ENCODE measurements at places on chromosomes 16 and 17.

- DNase-seq: no peak
These were observed 718.1 kb upstream of the EEF2KMT start for GRCh38 chr16:5815570-5816237.

DNA sequence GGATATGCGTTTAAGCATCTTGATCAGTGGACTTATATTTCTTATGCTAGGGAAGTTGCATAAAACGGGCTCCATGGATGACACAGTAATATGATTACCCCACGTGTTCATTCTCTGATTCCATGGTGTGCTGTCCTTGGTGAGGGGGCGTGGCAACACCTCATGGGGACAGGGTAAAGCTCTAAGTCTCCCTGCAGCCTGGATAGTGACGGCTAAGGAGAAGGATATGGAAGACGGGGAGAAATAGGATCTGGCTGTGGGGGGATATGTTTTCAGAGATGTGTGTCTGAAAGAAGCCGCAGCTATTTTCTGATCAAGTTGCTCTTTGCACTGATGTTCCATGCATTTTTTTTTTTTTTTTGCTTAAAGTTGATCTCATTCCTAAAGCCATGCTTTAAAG, 84.3 kb downstream of the MARCHF10 start:
- no peak for DNase-seq

DNA sequence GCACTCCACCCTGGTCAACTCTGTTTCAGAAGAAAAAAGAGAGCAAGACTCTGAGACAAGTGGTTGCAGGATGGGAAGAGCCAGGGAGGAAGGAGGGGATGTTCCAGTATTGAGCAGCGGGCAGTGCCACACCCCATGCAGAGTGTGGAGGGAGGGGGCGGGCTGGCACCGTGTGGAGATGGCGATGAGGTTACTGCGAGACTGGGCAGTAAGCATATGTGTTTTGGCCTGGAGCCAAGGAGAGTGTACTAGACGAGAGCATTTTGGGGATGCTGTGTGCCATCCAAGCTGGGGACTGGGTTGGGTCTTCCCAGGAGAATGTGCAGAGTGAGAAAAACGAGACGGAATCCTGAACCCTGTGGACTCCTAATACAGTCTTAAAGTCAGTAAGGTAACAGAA, 3.4 kb downstream of the TBC1D24 start:
- no peak for DNase-seq

- no peak for DNase-seq
These were observed 36.9 kb downstream of the XYLT1 start for GRCh38 chr16:17433577-17434451.

DNA sequence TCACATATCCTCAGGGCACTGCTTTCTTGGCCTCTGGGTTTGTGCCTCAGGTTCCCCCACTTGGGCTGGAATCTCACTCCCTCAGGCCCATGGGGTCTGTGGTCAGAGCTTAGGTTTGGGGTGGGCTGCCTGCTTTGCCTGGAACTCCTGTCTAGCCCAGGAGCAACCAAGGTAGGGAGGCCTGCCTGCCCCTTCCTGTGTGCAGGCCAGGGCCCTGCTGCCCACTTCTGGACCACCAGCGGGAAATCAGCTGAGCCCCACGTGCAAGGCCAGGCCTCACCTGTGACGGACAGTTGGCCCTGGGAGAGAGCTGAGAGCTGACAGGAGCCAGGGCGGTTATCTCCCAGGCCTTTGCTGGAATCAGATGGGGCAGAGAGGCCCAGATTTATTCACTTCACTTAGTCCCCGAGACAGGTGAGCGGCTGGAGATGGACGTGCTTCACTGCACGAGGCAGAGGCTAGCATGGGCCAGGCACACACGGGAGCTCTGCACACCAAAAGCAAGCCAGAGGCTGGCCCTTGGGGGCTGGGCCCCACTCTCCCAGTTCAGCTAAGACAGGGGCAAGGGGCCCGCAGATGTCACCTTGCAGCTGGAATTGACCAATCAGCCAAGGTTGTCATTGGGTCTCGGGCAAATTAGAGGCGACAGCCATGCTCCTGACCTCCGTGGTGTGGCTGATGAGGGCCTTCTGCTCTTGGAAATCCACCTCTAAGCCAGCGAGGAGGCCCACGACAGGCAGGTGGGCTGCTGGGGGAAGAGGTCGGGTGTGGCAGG, 49.9 kb upstream of the DOC2B start:
- DNase-seq: no peak

DNA sequence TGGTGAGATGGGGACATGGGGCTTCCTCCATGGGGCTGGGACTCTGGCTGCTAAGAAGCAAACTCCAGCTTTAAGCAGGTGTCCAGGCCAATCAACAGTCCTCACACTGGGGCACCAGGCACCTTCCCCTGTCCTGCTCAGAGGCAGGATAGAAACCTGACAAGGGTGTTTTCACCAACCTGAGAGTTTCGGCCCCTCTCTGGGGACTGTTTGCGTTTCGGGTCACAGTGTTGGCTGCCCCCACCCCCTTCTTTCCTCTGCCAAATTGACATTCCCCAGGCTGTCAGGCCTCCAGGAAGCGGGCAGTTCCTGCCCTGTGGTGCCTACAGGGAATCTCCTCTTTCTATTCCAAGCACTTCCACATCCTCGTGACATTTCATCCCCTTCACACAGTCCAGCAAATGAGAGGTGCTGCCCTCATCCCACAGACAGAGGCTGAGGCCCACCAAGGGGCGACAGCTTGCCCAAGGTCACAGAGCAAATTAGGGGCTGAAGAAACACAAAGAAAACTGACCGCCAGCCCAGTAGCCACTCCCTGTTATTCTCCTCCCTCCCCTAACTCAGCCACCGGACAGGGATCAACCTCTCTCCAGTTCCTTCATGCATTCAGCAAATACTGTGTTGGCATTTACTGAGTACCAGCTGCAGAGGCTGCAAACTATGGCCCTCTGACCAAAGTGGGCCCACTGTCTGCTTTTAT, 38.0 kb downstream of the MMP15 start:
- DNase-seq: no peak
